ENCODE measurements at places on chromosomes 16 and 17. TPM values are rescaled to one million over a fixed set of nuclear protein-coding genes. Genes with fewer than 3 reads are reported as not detected.

Gene C16orf92
- not detected for total RNA-seq

Gene SCNN1G
- total RNA-seq = 2.0 TPM

Gene KCNH6
- not detected for total RNA-seq

Gene TCAP
- 0.93 TPM for total RNA-seq

Gene TBC1D3C
- not detected for total RNA-seq

Gene SUPT6H
- 68.7 TPM for total RNA-seq

Gene DRC3
- total RNA-seq = 2.2 TPM

Gene TEKT5
- 0.17 TPM for total RNA-seq

Gene ITGAD
- 0.06 TPM for total RNA-seq

Gene MPV17L
- total RNA-seq = 4.7 TPM

Gene MAP3K3
- 16.8 TPM for total RNA-seq

Gene TMC8
- 0.22 TPM for total RNA-seq

Gene USP31
- 15.2 TPM for total RNA-seq

Gene CACNG1
- 0.21 TPM for total RNA-seq

Gene MTMR4
- total RNA-seq = 7.3 TPM

Gene RHBDF1
- total RNA-seq = 27.7 TPM

Gene KRTAP17-1
- total RNA-seq = not detected

Gene KIF19
- total RNA-seq = 0.05 TPM

Gene SERPINF2
- total RNA-seq = 3.1 TPM

Gene TP53TG3
- total RNA-seq = 0.96 TPM

Gene MT1G
- total RNA-seq = not detected

Gene VEZF1
- 46.5 TPM for total RNA-seq

Gene STX8
- 69.1 TPM for total RNA-seq

Gene TANC2
- total RNA-seq = 47.1 TPM

Gene CAPN15
- total RNA-seq = 68.7 TPM

Gene PRKCB
- total RNA-seq = 0.15 TPM

Data from A549 treated with Hydrocortisone at 1 μM for 4 hours (cell line).